ENCODE measurements at places on chromosomes 1 and 21. TPM values are rescaled to one million over a fixed set of nuclear protein-coding genes. Genes with fewer than 3 reads are reported as not detected.
A peak's percentile ranks its signal among the peaks of the same experiment; 100 is the strongest.

Gene KRTAP19-5
- not detected for total RNA-seq

Gene PEF1
- total RNA-seq = 61.6 TPM

Gene C4BPA
- 65.2 TPM for total RNA-seq

GRCh38 chr1:110356379-110356778 is 17.2 kb downstream of the RBM15 start:
- no peak for DNase-seq

DNA sequence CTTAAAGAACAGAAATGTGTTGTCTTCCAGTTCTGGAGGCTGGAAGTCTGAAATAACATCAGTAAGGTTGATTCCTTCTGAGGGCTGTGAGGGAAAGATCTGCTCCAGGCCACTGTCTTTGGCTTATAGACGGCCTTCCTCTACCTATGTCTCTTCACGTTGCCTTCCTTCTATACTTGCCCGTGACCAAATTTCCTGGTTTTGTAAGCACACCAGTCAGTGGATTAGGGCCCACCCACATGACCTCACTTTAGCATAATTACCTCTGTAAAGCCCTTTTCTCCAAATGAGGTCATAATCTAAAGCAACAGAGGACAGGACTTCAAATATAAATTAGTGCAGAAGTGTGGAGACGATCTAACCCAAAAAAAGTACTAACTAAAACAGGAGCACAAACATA is 231.6 kb downstream of the NRIP1 start:
- no peak for DNase-seq

DNA sequence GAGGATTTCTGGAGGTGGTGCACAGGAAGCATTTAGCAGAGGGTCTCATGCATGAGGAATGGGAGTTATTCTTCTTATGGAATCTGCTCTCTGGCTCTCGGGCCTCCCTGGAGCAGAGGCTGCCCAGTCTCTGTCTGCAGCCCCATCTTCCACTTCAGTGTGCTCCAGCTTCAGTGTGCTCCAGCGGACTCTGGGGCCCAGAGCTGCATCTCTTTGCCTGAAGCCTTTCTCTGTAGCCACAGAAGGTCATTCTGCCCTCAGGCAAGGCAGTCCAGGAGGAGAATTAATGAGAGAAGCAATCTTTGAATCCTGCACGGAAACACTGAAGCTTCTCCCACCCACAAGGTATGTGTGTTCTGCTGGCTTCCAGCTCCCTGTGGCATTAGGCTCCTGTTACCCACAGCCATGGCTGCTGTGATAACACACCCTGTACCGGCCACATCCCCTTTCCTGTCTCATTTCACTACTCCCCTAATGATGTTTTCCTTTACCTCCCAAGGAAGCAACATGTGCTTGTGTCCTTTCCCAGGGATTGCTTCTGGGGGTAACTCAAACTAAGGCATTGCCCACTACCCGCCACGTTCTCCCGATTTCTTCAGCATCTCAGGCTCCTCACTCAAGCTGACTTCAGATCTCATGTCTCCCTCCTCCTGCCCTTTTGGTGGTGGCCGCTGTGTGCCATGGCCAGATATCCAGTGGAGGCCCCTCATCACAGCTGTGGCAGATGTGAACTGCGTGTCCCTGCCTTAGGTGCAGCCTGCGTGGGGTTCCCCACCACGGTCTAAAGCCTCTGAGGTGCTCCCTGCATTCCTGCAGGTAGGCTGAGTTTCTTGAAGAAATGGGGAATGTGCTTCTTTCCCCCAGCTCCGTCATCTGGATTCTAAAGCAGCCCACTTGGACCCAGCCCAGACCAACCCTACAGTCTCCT is 181.2 kb upstream of the GALNT2 start:
- no peak for DNase-seq

DNA sequence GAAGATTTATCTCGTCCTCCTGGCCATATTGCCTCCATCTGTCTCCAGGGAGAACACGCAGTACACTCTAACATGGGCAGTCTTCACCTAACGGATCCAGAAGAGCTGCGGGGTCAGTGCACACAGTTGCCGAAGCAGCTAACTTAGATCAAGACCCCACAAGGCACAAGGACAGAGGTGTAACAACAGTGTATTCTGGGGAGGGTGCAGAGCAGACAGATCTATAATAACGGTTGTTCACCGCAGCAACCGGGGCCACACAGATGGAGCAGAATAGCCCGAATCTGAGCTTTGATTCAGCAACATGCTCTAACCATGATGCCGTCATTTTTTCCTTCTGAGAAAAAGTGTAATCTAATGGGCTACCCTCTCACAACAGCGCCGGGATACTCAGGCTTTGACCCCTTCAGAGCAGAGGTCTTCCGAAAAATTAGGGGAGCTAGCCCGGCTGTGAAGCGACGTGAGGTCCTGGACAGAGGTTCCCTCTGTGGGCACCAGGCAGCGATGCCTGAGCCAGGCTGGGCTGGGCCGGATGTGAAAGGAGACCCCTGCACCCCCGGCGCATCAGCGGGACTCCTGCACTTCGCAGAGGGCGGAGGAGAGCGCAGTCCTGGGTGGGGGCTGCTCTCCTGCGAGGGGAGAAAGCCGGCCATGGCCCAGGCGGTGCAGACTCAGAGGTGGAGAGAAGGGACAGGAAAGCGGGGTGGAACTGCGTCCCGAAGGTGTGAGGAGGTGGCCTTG is 57.5 kb downstream of the BCL9 start:
- peak; percentile 66 for DNase-seq

- DNase-seq = no peak
Observed at GRCh38 chr1:55353707-55354620, 138.8 kb upstream of the USP24 start.

Data from lower lobe of right lung (tissue), 2 donors.